ENCODE measurements at places on chromosomes 3 and 15.

GRCh38 chr15:74055804-74056203 is 26.5 kb downstream of the GOLGA6A start:
- no peak for DNase-seq

DNA sequence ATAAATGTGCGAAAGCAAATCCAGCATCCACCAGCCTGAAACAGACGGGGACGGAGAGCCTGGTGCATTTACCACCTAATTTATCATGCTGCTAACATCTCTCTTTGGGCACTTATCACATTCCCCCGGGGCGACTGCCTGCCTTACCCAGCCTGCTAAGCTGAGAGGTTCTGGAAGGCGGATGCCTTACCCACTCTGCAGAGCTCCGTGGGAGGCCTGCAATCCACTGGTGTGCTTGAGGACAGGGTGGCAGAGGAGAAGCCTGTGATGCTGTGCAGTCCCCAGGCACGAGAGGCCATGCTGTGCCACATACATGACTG is 25.5 kb downstream of the MGLL start:
- no peak for DNase-seq

GRCh38 chr3:156688632-156689452 is 14.5 kb downstream of the TIPARP start:
- DNase-seq = no peak

DNA sequence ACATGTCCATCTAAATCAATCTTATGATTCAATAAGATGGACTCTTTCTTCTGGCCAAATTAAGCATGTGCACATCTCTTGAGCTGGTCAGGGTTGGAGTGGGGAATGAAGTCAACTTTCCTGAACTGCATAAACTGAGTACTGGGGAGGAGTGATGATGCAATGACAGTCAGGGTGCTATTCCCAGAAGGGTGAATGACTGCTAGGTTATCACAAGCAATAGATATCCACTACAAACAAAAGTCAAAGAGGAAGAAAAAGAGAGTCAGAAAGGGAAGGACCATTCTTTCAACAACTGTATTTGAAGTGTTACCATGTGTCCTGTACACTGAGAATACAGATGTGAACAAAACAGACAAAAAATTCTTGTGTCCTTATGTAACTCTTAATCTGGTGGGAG is 70.0 kb downstream of the ALCAM start:
- no peak for DNase-seq

DNA sequence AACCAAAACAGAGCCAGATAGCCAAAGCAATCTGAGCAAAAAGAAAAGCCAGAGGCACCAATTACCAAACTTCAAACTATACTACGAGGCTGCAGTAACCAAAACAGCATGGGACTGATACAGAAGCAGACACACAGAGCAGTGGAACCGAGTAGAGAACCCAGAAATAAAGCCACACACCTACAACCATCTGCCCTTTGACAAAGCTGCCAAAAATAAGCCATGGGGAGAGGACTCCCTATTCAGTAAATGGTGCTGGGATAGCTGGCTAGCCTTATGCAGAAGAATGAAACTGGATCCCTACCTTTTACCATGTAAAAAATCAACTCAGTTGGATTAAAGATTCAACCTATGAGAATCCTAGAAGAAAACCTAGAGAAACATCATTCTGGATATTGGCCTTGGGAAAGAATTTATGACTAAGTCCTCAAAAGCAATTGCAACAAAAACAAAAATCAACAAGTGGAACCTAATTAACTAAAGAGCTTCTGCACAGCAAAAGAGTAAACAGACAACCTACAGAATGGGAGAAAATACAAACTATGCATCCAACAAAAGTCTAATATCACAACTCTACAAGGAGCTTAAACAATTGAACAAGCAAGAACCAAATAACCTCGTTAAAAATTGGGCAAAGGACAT is 95.1 kb downstream of the APBA2 start:
- no peak for DNase-seq

GRCh38 chr3:113255854-113256615 is 44.7 kb downstream of the BOC start:
- no peak for DNase-seq

GRCh38 chr3:108124337-108125152 is 33.7 kb upstream of the CD47 start:
- DNase-seq = peak; percentile 31

GRCh38 chr3:71495708-71496472 is 87.6 kb downstream of the FOXP1 start:
- DNase-seq = no peak

GRCh38 chr3:111737047-111737705 is 121.9 kb upstream of the PHLDB2 start:
- DNase-seq = no peak

- DNase-seq = no peak
Observed at GRCh38 chr15:68407141-68407885, 24.6 kb downstream of the ITGA11 start.

DNA sequence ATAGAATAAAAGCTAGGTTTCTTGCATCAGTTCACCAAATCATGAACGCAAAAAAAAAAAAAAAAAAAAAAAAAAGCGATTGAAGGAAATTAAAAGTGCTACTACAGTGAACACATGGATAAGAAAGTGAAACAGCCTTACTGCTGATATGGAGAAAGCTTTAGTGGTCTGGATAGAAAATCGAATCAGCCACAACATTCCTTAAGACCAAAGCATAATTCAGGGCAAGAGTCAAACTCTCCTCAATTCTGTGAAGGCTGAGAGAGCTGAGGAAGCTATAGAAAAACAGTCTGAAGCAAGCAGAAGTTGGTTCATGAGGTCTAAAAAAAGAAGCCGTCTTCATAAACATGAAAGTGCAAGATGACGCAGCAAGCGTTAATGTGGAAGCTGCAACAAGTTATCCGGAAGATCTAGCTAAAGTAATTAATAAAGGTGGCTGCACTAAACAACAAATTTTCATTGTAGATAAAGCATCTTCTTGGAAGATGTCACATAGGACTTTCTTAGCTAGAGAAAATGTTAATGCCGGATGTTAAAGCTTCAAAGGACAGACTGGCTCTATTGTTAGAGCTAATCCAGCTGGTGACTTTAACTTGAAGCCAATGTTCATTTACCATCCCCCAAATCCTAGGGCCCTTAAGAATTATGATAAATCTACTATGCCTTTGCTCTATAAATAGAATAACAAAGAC is 19.2 kb downstream of the P3H2 start:
- no peak for DNase-seq

- no peak for DNase-seq
Observed at GRCh38 chr15:31480356-31481025, 153.9 kb downstream of the KLF13 start.

DNA sequence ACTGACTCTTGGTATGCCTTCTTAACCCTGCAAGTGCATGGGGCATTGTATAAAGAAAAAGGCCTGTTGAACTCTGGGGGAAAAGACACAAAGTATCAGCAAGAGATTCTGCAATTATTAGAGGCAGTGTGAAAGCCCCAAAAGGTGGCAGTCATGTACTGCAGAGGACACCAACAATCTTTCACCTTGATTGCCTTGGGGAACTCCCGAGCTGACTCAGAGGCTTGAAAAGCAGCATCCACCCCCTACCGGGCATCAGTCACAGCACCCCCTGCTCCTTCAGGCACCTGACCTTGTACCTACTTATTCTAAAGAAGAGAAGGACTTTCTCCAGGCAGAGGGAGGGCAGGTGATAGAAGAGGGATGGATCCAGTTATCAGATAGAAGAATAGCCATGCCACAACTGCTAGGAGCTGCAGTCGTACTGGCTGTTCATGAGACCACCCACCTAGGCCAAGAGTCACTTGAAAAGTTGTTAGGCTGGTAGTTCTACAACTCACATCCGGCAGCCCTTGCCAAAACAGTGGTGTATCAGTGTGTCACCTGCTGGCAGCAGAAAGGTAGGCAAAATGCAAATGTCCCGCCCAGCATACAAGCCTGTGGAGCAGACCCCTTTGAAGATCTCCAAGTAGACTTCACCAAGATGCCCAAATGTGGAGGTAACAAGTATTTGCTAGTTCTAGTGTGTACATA is 241.6 kb upstream of the CNTN6 start:
- DNase-seq = no peak

DNA sequence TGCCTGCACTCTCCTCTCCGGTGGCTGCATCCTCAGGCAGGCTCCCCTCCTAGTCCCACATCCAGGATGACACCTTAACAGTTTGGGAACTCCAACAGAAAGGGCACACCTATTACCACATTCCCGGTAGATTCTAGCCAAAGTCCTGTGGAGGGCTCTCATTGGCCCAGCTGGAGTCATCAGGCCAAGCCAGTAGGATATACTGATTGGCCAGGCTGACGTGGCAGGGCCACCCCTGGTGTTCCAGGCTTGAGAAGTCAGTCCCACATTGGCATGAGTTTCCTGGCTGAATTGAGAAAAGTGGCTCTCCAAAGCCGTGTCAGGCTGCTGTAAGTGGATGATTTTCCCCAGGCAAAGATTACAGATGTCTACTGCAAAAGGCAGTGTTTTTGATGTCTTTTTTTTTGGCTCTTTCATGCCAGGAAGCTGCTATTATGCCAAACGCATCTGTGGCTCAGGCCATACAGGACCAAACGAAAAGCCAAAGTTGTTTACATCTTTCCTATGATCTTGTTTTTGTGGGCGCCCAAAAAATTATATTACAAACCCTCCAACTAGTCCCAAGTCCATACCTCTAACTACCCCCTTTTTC is 6.6 kb upstream of the BLM start:
- DNase-seq = no peak

- DNase-seq = no peak
Observed at GRCh38 chr3:190004656-190005055, 116.0 kb downstream of the P3H2 start.

- DNase-seq = no peak
Observed at GRCh38 chr15:74642348-74642733, 26.7 kb downstream of the CLK3 start.

- no peak for DNase-seq
Observed at GRCh38 chr3:53170325-53171063, 9.5 kb downstream of the PRKCD start.
